ENCODE measurements at places on chromosomes 5 and 9.
A peak's percentile ranks its signal among the peaks of the same experiment; 100 is the strongest.

DNA sequence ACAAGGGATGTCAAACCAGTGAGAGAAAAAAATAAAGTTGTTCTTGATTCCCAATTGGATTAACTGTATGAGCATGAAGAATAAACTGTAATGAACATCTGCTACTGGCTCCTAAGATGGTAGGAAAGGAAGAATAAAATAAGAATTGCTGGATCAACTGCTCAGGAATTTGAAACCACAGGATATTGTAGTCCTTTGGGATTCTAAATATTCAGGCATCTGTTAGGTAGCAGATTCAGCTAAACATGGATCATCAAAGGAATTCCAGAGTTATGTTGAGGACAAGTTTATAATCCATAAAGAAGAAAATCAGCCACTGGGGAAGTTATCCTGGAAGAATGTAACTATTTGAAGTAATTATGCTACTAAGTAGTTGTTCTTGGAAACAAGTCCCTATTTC lies 65.8 kb downstream of the ISL1 start:
- H3K36me3 ChIP-seq, result no peaks in the 10 kb centered on the region
- no peak for DNase-seq
- H3K4me1 ChIP-seq, result no peaks in the 10 kb centered on the region
- H3K27ac ChIP-seq, result no peak overlapping the region
- H3K4me3 ChIP-seq, result no peak overlapping the region

DNA sequence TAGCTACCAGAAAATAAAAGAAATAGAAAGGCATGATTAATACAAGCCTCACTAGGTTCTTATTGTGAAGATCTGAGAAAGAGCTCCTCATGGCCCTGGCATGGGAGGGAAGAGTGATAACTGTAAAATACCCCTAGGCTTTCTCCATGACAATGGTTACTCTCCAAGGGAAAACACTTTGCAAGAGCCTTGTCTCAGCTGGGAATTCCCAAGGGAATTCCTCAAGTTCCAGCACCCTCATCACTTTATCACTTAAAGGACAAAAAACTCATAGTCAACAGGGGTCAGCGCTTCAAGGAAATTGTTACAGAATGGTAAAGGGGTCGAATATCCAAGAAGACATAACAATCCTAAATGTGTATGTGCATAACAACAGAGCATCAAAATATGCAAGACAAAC lies 21.2 kb downstream of the SYK start:
- H3K27me3 ChIP-seq, result no peaks in the 10 kb centered on the region
- H3K4me1 ChIP-seq, result no peaks in the 10 kb centered on the region
- H3K36me3 ChIP-seq, result no peaks in the 10 kb centered on the region
- H3K27ac ChIP-seq, result no peak overlapping the region
- no peak for DNase-seq

- no peaks in the 10 kb centered on the region for H3K4me1 ChIP-seq
- no peak overlapping the region for H3K4me3 ChIP-seq
- H3K36me3 ChIP-seq, result no peaks in the 10 kb centered on the region
- no peak overlapping the region for H3K27ac ChIP-seq
These were observed 45.5 kb downstream of the TNFSF8 start for GRCh38 chr9:114884787-114885452.

GRCh38 chr9:117783828-117784227 lies 79.6 kb downstream of the TLR4 start:
- H3K27me3 ChIP-seq, result no peaks in the 10 kb centered on the region
- H3K36me3 ChIP-seq, result no peaks in the 10 kb centered on the region
- no peak overlapping the region for H3K27ac ChIP-seq
- no peak for DNase-seq
- no peaks in the 10 kb centered on the region for H3K4me1 ChIP-seq

- peaks cover 8% of the 10 kb centered on the region for H3K4me1 ChIP-seq
- H3K27me3 ChIP-seq, result no peaks in the 10 kb centered on the region
- no peak overlapping the region for H3K27ac ChIP-seq
These were observed 25.0 kb upstream of the SEMA4D start for GRCh38 chr9:89522959-89523285.

GRCh38 chr5:66144834-66145390 lies 812 bp downstream of the SREK1 start:
- peak overlapping the region; percentile 93 for H3K4me3 ChIP-seq
- H3K27ac ChIP-seq, result peak overlapping the region; percentile 99
- no peak for DNase-seq
- H3K4me1 ChIP-seq, result peaks cover 18% of the 10 kb centered on the region
- no peaks in the 10 kb centered on the region for H3K27me3 ChIP-seq
